ENCODE measurements at places on chromosomes 7 and 10.
A peak's percentile ranks its signal among the peaks of the same experiment; 100 is the strongest.

GRCh38 chr7:41391818-41392217 is 311.1 kb downstream of the INHBA start:
- DNase-seq = no peak

- no peak for DNase-seq
Observed at GRCh38 chr7:48933549-48934085, 9.3 kb downstream of the CDC14C start.

- DNase-seq = no peak
Observed at GRCh38 chr7:8668627-8669500, 235.5 kb downstream of the NXPH1 start.

DNA sequence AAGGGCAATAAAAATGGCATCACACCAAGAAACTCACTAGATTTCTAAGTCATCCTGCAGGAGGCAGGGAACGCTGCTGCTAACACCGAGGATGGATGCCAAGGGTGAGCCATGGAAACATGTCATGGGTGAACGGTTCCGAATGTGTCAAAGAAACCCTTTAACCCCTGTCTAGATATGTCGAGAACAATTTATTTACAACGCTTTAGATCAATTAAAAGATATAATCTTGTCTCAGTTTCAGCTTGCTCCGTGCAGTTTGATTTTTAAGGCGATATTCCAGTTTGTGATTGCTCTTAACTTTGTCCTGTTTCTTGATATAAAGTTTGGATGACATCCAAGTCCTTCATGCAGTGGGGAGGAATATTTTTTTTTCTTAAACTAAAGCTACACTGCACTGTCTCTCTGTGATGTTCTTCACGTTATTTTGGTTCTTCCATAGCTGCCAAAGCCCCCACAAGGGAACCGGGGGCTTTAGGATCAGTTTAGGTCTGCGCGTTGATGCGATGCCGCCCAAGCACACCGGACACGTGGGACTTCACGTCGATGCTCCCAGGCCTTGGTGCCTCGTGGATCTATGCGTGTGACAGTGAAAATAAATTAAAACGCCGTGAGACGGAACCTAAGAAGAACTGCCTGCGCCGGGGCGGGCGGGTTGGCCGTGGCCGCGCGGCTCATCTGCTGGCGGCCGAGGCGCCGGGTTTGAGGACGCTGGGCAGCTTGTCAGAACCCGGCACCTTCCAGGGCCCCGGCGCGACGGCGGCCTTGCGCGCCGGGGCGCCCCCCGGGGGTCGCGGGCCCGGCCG is 220.3 kb downstream of the PHTF2 start:
- DNase-seq = peak; percentile 73

DNA sequence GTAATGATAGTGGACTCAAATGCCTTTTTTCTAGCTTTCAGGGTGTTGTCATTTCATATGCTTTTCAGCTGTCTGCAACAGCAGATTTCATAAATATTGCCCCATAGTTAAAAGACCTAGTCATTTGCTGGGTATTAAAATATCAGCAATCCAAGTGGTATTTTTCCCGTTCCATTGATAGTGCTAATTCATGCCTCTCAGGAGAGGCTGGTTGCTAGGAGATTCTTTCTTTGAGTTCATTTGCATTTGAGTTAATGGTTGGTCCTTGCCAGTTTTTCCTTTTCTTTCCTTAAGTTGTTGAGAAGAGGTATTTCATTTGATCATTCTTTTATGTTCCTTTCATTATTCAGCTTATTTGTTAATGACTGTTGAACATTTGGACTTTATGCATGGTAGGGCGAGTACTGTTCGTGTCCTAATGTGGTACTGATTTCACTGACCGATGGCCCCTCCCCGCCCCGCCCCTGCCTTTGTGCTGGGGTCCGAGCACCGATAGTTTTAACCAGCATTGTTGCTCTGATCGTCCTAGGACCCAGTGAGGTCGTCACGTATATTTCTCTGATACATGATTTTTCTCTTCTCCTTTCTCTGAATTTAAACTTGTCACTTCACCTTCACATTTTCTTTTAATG is 128.6 kb downstream of the CCNY start:
- no peak for DNase-seq

DNA sequence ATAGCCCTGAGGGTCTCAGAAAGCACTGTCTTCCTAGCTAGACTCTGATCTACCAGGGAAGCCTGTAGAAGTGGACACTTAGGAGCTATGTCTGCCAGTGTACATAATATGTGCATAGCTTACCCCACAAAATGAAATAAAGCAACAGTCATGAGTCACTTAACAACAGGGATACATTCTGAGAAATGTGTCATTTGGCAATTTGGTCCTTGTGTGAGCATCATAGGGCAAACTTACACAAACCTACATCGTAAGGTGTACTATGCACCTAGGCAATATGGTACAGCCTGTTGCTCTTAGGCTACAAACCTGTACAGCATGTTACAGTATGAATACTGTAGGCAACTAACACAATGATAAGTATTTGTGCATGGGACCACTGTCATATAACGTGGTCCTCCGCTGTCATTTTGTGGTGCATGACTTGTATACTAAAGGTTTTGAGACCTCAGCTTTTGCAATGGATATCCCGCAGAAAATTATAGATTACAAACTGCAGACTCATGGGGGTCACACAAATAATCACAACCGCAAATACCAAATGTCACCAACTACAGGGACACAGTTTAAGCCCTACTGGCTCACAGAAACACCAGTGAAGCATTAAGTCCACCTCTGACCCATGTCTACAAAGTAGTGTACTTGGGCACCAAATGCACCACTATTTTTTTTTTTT is 1.7 kb downstream of the URGCP start:
- no peak for DNase-seq
